ENCODE measurements at places on chromosomes 7 and 10.

GRCh38 chr10:21927631-21928353, 75.7 kb downstream of the DNAJC1 start:
- no peak for DNase-seq

GRCh38 chr10:70549962-70550458, 52.5 kb downstream of the PRF1 start:
- DNase-seq = peak; percentile 77

- DNase-seq = peak; percentile 54
Observed at GRCh38 chr10:93413252-93413689, 68.9 kb downstream of the MYOF start.

GRCh38 chr7:158754746-158755444, 50.3 kb upstream of the NCAPG2 start:
- DNase-seq = no peak

- no peak for DNase-seq
Observed at GRCh38 chr7:129781928-129782817, 170.6 kb downstream of the UBE2H start.

- DNase-seq = no peak
Observed at GRCh38 chr10:122503012-122503411, 41.7 kb downstream of the HTRA1 start.

DNA sequence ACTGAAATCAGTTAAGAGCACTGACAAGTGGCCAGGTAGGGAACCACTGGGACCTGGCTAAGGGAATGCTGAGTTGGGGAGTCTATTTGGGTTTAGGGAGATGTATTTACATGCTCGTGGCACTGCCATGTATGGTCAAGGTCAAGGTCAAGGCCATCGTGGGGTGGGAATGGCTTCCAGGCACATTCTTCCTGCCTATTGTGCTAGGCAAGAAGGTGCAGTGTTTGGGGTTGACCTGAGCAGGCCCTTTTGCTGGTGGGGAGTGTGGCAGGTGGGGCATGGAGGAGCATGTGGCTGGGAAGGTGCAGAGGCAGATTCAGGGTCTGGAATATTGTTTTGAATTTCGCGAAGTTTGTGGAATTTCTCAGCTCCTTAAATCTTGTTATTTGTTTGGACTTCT, 17.8 kb downstream of the FAM241B start:
- no peak for DNase-seq

- no peak for DNase-seq
Observed at GRCh38 chr10:17712717-17713471, 39.1 kb upstream of the TMEM236 start.

- no peak for DNase-seq
Observed at GRCh38 chr10:27607591-27607990, 103.5 kb downstream of the RAB18 start.

DNA sequence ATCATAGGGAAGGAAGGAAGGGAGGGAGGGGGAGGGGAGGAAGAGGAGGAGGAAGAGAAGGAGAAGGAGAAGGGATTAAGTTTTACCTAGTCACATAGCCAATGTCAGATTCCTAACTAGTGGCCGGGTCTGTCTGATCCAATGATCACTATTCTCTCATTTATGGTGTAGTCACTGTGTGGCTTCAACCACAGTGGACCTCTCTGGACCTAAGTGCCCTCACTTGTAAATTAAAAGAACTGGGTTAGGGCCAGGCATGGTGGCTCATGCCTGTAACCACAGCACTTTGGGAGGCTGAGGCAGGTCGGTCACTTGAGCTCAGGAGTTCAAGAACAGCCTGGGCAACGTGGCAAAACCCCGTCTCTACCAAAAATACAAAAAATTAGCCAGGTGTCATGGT, 6.6 kb upstream of the SERPINE1 start:
- no peak for DNase-seq

All from CD4-positive, alpha-beta T cell treated with Interleukin-17A for 1 hour (primary cell).